GM19239 (cell line): ENCODE measurements at places on chromosomes 5 and 9.

GRCh38 chr9:74496819-74497747, at the start of gene RORB:
TSS of gene RORB (plus strand) at chr9:74497335. CDS start at chr9:74497977, 642 bp downstream.
- no peak for DNase-seq

DNA sequence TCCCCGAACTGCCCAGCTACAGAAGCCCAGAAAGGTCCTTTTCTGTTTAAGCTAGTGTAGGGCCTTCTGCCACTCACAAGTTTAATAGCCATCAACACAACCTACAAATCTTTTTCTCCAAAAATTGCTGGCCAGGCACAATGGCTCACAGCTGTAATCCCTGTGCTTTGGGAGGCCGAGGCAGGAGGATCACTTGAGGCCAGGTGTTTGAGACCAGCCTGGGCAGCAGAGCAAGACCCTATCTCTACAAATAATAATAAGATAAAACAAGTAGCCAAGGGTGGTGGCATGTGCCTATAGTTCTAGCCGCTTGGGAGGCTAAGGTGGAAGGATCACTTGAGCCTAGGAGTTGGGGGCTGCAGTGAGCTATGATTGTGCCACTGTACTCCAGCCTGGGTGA, 176.4 kb downstream of the HSD17B3 start:
- DNase-seq, result no peak

- no peak for DNase-seq
Measured at GRCh38 chr5:149227168-149227826, 44.4 kb upstream of the AFAP1L1 start.

DNA sequence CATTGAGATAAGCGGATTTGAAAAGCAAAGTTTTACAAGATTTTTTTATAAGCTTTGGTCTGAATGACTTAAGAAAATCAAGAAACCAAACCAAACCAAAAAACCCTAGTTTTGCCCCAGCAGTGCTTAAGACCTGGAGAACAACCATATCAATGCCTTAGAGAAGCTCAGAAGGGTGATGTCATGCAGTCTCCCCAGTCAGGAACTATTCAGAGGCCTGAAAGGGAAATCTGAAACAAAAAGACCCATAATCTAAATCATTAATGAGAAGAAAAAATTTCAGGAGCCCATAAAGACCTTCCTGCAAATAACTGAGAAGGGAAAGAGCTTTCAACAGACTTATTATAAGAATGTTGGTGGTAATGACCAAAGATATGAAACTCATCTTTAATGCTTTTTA, 280.1 kb downstream of the MARCHF11 start:
- no peak for DNase-seq

DNA sequence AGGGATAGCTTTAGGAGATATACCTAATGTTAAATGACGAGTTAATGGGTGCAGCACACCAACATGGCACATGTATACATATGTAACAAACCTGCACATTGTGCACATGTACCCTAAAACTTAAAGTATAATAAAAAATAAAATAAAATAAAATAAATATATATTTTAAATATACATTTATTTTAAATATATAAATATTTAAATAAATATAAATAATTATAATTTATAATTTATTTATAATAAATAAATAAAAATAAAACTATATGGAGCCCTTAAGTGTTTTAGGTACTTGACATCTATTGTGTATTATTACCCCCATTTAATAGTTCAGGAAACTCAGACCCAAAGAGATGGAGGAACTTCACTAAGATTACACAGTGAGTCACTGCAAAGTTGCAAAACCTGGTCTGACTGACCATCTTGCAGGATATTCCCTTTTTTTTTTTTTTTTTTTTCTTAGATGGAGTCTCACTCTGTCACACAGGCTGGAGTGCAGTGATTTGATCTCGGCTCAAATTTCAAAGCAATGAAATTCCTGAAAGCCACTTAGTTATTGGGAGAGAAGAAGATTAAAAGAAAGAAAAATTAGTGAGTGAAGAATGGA, 5.8 kb upstream of the C5orf52 start:
- no peak for DNase-seq

GRCh38 chr9:116873937-116874914, 187.1 kb downstream of the TRIM32 start:
- DNase-seq, result no peak

- DNase-seq, result peak; percentile 50
Measured at GRCh38 chr5:176611435-176611834, 1.5 kb upstream of the GPRIN1 start.

DNA sequence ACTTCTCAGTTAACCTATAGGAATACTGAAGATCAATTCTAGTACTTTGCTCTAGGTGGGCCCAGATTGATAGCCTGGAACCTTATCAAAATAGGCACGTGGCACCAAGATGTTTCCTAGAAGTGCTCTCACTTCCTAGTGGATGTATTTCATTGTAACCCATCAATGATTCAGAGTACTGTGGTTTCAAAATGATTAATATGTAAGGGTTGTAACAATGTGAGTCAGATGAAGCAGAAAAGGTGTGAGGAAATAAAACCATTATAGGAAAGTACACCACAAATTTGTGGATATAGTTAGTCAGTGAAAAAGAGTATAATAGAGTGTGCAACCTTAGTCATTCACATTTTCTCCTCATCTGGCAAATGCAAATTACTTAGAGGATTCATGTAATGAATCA, 177.3 kb upstream of the FST start:
- DNase-seq, result no peak

DNA sequence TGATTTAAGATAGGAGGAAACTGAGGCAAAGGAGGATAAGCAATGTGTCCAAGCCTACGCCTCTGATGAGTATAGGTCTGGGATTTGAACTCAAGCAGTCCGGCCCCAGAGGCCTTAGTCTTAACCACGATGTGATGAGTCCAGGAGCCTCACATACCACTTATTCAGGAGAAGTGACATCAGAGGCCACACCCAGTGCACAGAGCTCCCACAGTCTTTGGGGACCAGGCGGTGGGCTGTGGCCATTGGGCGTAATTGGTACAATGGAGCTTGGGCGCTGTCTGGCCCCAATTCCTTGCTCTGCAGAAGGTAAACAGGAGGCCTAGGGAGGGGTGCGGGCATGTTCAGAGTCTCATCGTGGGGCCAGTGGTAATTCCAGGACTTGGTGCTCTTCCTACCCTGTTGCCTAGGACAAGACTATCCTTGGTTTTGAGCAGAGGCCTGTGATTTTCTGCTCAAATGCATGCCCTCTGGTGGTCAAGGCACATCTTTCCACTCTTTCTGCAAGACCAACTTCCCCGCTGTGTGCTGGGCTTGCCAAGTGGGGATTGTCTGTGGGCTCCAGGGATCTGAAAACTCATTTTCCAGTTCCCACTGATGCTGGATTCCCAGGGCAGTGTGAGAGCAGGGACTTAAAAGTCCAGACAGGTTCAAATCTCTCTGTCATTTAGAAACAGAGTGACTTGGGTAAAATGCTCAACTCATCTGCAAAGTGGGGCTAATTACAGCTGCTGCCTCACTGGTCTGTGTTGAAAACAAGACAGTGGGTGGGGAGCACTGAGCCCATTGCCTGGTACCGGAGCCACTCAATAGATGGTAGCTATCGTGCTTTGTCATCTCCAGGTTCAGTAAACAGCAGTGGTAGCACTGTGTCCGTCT, 15.8 kb downstream of the NDST1 start:
- DNase-seq, result peak; percentile 59
